ENCODE measurements at places on chromosomes 7 and 10. TPM values are rescaled to one million over a fixed set of nuclear protein-coding genes. Genes with fewer than 3 reads are reported as not detected.

Gene LGI1
- not detected for total RNA-seq

GRCh38 chr10:130025326-130025725 lies 61.3 kb upstream of the EBF3 start:
- no peak for DNase-seq

GRCh38 chr7:155593461-155594162 lies 47.3 kb upstream of the CNPY1 start:
- no peak for DNase-seq

GRCh38 chr10:95964756-95965155 lies 57.0 kb downstream of the CC2D2B start:
- no peak for DNase-seq

- DNase-seq, result no peak
These were observed 44.3 kb upstream of the ECHDC3 start for GRCh38 chr10:11697718-11698527.
